ENCODE measurements at places on chromosomes 5 and 9.

- DNase-seq, result no peak
Observed at GRCh38 chr9:136614967-136615623, 47.6 kb upstream of the EGFL7 start.

GRCh38 chr5:43203373-43203772 lies 11.3 kb downstream of the NIM1K start:
- DNase-seq, result peak; percentile 57

DNA sequence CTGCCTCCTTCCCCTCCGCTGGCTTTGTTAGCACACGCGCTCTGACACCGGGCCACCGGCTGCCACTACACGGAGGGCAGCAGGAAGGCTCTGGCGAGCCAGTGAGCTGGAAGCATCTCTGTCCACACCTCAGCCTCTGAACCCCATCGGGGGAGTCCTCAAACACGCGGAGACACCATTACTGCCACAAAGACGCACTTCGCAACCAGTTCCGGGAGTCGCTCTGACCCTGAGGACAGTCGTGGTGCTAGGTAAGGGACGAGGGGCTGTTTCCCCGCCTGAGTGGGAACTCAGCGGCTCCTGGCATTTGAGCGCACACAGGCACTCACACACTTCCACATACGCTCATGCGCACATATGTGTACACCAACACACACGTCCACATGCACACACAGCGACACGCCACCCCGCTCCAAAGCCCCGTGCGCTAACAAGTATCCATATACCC lies 160.0 kb downstream of the C9orf152 start:
- no peak for DNase-seq

- no peak for DNase-seq
Observed at GRCh38 chr9:130167927-130168326, 4.3 kb upstream of the NCS1 start.

- DNase-seq, result no peak
Observed at GRCh38 chr5:8851101-8851500, 694.8 kb downstream of the SEMA5A start.

DNA sequence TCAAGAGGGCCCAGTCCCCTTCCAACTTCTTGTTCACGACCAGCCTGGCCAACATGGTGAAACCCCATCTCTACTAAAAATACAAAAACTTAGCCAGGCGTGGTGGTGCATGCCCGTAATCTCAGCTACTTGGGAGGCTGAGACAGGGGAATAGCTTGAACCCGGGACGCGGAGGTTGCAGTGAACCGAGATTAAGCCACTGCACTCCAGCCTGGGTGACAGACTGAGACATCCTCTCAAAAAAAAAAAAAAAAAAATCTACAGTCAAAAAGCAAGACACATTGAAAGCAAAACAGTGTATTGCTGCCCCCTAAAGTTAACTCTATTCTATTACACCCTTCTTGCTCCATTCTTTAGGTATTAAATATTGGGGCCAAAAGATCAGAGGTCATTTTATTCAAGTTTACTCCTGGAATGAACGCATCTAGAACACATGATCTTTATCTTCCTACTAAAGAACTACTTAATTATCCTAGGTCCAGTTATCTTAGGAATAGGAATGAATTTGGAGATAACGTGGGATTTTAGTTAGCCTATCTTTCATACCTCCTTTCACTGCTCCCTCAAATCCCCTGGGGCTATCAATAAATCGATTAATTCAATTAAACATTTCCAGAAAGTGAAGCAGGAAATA lies 2.4 kb downstream of the ATG12 start:
- DNase-seq, result peak; percentile 69

DNA sequence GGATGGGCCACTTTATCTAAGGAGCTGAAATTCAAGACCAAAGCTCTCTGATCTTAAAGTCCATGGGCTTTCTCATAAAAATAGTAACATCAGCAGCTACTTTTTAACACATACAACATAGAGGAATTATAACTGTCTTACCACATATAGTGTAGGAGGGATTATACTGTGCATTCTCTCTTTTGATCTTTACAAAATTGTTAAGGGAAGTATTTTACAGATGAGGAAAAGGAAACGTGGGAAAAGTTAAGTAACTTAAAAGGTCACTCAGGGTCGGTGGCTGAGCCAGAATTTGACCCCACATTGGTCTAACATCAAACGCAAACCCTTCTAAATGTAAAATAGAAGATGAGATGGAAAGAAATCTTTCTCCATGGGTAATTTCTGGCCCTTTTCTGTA lies 38.4 kb downstream of the ZNF608 start:
- DNase-seq, result no peak

DNA sequence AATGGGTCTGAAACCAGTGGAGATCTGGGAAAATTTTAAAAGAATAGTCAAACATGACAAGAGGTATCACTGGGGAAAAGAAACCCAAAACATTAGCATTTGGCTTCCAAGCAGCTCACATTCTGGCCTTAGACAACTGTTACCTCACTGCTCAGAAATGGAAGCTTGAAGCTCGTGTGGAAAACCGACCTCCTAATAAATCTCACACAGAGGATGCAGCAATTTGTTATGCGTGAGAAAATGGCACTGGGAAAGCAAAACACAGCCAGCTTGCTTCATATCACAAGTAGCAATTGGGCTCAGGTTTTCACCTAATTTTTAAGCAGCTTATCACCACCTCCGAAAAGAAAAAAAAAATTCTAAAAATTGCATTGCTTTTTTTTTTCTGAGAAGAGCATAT lies 103.3 kb upstream of the TAS2R1 start:
- DNase-seq, result peak; percentile 35

GRCh38 chr5:35233601-35234000 lies 3.3 kb upstream of the PRLR start:
- DNase-seq, result no peak

DNA sequence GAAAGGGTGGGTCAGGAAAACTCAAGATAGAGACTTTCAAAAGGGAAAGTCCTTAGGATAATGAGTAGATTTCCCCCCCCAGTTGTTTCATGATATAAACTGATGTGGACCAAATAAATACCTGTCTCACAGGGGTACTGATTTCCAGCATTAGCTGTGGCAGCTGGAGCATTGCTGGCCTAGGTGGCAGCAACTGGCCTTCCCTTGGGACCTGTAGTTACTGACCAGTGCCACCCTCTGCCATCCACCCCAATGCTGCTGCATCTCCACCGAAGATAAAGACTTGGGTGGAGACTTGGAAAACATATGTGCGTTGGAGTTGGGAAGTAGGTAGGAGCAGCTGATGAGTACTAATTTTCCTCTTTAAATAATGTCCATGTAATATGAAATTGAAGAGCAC lies 71.8 kb downstream of the SYK start:
- DNase-seq, result no peak
